Skeletal muscle cell (primary cell): ENCODE measurements at places on chromosomes 3 and 15.

DNA sequence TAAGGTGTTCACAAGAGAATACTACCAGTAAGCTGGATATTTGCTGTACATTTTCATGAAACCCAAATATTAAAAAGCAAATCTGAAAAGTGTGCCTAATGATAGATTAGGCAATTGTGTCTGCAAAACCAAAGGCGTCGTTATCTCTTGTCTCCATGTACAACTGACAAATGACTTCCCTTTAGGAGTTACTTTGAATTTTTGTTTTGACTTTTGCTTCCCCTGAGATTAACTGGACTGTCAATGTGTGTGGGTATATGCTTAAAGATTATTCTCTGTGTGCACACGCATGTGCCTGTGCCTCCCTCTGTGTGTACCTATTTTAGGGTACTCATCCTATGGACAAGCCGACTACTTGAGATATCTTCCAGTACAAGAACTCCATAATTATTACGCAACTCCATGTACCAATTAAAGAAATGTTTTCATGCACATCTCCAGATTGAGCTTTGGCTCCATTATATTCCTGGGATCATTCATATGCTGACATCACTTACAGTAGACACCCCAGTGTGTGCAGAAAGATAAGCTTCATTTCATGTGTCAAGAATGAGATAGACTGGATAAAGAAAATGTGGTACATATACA is 431.2 kb upstream of the ADAMTS9 start:
- DNase-seq = no peak

- peak; percentile 33 for DNase-seq
Observed at GRCh38 chr3:5021116-5022092, 42.2 kb downstream of the BHLHE40 start.

GRCh38 chr15:72092006-72092405 is 25.9 kb downstream of the MYO9A start:
- no peak for DNase-seq

- DNase-seq = no peak
Observed at GRCh38 chr3:10286596-10287295, 6.0 kb downstream of the GHRL start.

DNA sequence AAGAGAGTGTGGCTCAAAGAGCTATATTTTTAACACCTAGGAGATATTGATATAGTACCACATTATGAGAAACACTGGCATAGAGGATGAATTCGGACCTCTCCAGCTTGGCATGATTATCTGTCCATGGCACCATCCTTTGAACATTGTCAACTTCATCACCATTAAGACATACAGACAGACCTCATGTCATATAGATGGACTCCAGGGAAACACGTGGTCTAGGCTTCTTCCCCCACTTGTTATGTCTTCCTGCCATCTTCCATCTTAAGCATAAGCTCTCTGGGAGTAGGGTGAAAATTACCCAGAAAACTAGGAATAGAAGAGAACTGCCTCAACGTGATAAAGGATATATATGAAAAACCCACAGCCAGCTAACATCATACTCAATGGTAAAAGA is 51.8 kb downstream of the OCA2 start:
- DNase-seq = no peak

- peak; percentile 55 for DNase-seq
Observed at GRCh38 chr15:79978655-79979514, 7.9 kb upstream of the BCL2A1 start.

DNA sequence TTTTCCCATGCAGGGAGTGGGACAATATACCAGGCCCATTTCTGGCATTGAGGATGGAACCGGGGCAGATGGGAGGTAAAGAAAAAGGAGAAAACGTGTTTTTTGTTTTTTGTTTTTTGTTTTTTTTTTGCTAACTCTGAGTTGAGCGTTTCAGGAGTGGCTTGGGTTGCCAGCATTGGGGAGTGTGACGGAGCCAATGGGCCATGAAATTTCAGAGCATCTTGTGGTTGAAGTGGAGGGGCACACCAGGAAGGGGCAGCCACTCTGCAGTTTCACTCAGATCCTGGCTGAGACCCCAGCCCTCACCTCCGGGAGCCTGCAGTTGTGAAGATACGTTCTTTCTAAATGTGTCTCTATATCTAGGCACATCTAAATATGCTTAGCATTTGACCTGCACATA is 240.5 kb downstream of the TLE3 start:
- no peak for DNase-seq

- DNase-seq = no peak
Observed at GRCh38 chr3:197002701-197003454, 26.7 kb downstream of the MELTF start.
